Foreskin fibroblast (primary cell): ENCODE measurements at places on chromosomes 1 and 21.

DNA sequence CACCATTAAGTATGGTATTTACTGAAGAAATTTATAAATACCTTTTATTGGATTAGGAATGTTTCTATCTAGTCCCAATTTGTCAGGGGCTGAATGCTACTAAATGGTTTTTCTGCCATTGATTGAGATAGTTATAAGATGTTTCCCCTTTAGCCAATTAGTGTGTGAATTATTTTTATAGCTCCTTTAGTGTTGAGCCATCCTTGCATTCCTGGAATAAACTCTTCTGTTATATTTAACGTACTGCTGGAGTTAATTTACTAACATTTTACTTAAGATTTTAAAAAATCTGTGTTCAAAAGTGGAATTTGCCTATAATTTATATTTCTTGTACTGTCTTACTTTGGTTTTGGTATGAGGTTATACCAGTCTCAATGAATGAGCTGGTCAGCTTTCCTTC lies 25.4 kb upstream of the LRRC3 start:
- peak; percentile 4 for DNase-seq

- no peak for DNase-seq
Measured at GRCh38 chr1:101310506-101310905, 73.7 kb downstream of the S1PR1 start.

DNA sequence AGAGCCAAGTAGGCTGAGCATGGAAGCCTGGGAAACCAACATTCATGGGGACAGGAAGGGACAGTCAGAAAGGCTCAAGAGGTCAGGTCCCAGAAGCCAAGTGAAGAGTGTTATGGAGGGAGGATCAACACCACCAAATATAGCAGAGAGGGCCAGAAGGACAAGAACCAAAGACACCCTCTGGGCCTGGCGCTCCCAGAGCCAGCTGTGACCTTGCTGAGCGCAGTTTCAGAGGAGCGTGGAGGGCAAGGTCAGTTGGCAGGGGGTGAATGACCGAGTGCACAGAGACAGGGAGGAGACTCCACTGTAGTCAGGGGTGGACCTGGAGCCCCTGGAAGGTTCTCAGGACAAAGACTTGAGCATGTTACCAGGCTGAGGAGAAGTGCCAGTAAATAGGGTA lies 4.4 kb upstream of the ASCL5 start:
- DNase-seq, result no peak

DNA sequence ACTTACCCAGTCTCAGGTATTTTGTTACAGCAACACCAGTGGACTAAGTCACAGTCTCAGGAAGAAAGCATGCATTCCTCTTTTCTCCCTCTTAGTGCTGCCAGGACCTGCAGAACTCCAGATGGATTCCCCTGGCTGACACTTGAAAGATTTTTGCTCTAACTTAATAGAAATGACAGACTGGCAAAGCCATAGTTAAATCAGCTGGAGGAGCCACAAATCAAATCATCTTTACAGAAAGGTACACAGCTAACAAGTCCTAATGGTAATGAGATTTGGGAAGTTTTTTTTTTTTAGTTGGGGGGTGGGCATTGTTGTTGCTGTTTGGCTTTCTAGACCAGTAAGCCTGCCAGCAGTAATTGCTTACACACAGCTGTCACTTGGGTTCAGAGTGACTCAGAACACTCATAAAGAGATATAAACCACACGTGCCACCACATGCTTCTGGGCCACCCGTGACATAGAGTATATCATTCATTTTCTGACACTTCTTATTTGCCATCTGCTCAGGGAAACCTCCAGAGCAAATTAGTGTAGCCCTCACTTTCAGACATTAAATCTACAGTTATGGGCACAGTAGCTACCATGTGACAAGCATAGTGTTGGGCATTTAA lies 72.4 kb downstream of the FH start:
- peak; percentile 26 for DNase-seq

- DNase-seq, result no peak
Measured at GRCh38 chr1:51669272-51669671, 52.4 kb downstream of the OSBPL9 start.

- DNase-seq, result peak; percentile 90
Measured at GRCh38 chr21:38989745-38990423, 184.2 kb downstream of the ETS2 start.

DNA sequence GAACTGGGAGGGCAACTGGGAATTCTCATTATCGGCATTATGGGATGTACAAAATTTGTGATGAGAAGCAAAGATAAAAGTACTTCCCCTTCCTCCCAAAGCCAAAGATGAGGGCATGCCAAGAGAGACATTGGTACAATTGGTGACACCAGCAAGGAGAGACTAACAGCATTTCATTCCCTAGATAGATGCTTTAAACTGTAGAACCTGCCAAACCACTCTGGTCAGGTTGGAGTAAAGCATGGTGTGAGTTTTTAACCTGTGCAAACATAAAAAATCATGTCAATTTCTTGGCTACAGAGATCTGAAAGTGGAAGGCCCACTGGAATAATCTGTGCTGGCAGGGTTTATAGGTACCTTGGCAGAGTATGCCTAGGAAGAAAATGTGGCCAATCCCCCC lies 19.4 kb downstream of the CTXND2 start:
- DNase-seq, result no peak

- no peak for DNase-seq
Measured at GRCh38 chr1:157771661-157772425, 5.1 kb downstream of the FCRL2 start.

- no peak for DNase-seq
Measured at GRCh38 chr1:71014178-71014579, 33.4 kb downstream of the PTGER3 start.

DNA sequence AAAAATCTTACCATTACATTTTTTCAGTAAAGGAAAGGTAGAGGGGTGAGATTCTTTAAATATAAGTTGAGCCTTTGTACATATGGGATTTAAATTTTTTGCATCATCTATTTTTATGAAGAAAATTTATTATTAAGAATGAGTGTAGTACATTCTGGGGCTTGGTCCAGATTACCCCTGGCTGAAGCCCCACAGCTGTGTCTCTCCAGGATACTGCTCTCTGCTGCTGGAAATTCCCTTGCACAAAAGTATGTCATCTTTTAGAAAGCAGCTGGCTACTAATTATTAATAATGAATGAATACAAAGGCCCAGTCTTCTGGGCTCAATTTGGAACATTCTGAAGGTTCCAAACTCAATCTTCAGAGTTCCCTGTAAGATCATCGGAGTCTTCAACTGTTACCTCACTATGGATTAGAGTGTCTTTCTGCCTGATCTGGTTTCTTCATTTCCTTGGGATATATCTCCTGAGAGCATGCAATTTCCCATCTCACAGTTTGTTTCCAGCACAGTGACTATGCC lies 428.6 kb upstream of the BRINP3 start:
- DNase-seq, result no peak

- no peak for DNase-seq
Measured at GRCh38 chr1:91916811-91917460, 31.0 kb upstream of the TGFBR3 start.

GRCh38 chr1:173669491-173669941 lies at the start of gene ANKRD45:
ANKRD45 (minus strand) TSS chr1:173669851; CDS start chr1:173659418, 10,433 bp downstream.
- DNase-seq, result peak; percentile 75

GRCh38 chr1:221164029-221164428 lies 284.8 kb downstream of the HLX start:
- DNase-seq, result peak; percentile 50

- DNase-seq, result no peak
Measured at GRCh38 chr1:210700511-210700910, 371.8 kb downstream of the HHAT start.

DNA sequence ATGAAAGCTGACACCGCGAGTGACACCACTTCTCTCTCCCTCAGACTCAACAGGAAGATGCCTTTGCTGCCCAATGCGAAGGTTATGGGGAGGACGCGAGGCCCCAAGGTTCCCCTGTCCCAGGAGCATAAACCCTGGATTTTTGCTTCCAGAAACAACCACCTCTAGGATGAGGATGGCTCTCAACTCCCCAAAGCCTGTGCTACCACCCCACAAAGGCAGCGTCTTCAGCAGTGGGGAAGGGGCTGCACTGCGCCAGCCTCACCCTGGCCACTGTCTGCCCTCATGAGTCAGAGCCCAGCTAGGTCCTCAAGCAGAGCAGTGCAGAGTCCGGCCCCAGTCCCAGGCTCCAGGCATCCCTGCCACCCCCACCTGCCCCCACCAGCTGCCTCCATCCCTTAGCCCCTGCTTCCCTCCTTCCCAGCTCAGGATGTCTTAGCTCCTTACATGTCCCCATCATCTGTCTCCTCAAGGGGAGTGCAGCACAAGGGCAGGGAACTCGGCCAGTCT lies 6.9 kb upstream of the SRARP start:
- DNase-seq, result no peak

DNA sequence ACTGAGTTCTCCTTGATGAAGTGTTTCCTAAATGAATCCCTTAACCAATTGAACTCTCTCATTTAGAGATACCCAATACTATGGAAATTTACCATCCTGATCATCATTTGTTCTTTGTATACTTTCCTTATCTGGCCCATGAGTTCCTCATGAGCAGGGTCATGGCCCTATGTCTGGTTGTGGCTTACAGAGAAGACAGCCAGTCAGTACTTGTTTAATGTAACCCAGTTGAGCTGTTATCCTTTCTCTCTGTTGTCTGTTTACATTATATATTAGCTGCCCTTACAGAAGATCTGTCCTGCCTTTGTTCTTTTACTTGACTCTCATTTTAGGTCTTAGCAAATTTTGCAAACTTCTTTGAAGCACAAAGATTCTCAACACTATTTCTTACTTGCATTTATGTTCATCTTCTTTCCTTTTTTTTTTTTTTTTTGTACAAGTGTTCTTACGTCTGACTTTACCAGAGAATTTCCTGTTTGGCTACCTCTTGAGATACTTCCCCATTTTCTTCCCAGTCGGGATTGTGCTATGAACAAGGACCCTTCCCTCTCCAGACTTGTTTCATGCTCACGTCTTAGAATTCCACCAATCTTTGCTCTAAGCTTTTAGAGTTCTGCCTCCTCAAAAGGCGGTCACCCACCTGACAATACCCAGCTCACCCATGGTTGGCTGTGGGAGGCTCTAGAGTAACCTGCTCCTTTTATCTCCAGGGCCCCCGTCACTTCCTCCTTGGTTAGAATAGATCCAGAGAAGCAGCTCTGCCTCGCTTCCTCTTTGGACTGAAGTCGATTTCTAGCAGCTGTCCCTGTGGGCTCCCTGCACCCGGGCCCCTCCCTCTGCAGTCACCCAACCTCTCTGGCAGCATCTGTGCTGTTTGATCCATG lies 53.6 kb upstream of the RUNX1 start:
- DNase-seq, result no peak

GRCh38 chr21:36422279-36423098 lies 37.3 kb downstream of the CHAF1B start:
- DNase-seq, result peak; percentile 69

DNA sequence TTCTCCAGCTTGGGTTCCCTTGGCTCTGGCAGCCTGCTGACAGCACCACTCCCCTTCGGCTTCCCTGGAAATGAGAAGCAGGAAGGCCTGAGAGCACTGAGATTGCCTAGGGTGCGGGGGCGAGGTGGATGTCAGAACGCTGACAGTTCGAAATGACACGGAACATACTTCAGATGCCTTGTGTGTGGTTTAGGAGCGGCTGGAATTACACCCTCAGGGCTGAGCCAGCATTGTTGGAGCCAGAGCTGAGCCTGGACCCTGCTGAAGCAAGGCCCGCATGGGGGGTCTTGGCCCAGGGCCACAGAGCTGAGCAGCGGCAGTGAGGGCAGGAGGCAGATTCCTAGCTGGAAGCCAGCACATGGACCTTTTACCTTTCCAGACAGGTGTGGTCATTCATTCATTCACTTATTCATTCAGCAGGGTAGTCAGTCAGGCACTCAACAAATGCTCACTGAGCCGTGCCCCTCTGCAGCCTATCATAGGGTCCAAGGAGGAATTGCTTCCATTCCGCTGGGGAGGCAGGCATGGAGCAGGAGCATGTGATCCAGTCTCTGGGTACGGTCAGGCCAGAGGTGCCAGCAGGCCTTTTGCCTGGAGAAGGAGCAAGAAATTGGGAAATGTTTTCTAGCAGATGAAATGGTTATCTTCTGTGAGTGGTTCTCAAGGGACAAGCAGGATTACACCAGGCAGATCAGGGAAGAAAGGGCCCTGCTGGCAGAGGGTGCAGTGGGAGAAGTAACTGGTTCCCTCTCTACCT lies 6.6 kb upstream of the FOXE3 start:
- DNase-seq, result peak; percentile 85

DNA sequence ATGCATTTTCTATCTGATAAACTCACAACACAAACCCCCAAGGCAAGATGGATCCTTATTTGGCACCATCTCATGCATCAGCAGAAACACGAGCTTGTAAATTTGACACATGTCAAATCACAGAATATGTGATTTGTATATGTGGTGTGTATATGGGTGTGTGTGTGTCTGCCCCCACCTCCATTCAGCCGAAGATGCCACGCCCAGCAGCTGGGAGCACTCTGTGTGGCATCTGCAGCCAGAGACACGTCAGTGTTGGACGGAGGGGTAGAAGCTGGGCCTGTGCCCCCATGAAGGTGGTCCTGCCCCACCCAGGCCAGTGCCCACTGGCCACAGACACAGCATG lies 108.4 kb downstream of the CAPN8 start:
- DNase-seq, result no peak

DNA sequence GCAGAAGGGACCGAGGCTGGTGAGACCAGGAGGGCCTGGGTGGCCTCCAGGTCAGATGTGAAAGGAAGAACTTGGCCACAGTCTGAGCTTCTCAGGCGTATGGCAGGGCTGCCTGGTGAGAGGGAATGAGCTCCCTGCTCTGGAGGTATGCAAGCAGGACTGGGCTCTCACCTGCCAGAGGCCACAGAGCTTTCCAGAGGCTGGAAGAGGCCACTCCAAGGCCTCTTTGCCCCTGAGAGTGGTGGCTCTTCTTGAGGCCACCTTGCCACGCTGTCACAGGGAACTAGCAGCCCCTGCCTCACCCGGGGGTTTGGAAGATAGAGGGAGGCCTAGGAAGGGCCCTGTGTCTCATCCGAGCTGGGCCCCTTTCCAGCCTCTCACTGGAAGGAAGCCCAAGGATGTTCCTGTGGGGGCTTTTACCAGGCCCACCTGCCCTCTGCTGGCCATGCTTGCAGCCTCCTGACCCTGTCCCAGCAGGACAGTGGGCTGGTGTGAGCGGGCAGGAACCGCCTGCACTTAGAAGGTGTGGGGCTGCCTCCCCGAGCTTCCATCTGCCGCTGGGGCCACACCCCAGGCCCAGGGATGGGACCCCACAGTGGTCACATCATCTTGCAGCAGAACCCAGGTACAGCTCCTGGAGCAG lies 10.0 kb downstream of the PCSK9 start:
- no peak for DNase-seq

DNA sequence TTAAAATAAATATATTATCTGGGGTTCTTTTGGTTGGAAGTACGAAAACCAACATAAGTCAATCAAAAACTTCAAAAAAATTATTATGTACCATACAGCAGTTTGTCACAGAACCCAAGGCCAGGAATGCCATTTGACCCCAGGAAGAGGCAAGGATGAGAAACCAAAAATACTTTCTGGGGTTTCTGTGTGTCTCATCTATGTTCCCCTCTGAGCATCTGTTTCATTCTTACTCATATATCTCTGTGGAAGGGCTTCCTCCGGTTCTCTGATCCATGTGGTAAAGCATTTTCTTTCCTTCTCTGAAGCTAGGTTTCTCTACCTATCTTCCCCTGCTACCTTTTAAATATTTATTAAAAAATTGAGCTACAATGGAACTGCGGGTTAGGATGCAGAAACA lies 9.8 kb upstream of the FCRL1 start:
- DNase-seq, result no peak
